ENCODE measurements at places on chromosomes 6 and 20.

DNA sequence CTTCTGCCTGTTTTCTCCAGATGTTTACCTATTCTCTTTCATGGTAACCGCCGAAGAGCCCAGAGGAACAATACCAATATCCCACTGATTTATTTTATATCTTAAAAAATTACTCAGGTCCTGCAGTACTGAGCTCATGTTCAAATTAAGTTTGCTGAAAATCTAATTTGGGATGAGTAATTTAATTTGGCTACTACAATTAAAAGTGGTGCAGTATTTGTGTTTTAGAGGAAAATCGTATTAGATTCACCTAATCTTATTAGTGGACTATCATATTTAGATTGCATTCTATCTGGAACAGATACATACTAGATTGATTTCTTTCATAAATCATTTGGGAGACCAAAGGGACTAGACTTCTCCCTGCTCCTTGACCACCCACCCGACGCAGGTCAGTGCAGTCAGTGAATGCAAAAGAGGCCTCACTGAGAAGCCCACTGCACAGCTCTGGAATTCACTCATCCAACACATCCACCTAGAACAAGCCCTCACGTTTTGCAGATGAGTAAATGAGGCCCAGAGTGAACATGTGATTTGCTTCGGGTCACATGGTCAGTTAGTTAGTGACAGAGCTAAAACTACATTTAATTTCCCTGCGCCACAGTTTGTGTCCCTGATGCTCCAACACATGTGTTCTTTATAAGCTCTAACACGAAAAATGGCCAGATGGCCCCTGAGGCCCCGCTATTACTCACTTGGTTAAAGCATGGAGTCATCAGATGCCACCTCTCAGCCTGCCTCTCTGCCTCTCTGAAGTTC, 101.8 kb downstream of the TRERF1 start:
- DNase-seq: no peak

- DNase-seq: no peak
These were observed 42.6 kb upstream of the SUPT3H start for GRCh38 chr6:45420083-45420908.

- DNase-seq: no peak
These were observed 165.4 kb downstream of the DST start for GRCh38 chr6:56477241-56477640.

- no peak for DNase-seq
These were observed 33.1 kb upstream of the FBXL4 start for GRCh38 chr6:98980819-98981218.

- DNase-seq: no peak
These were observed 58.0 kb downstream of the TBXT start for GRCh38 chr6:166109608-166110007.

DNA sequence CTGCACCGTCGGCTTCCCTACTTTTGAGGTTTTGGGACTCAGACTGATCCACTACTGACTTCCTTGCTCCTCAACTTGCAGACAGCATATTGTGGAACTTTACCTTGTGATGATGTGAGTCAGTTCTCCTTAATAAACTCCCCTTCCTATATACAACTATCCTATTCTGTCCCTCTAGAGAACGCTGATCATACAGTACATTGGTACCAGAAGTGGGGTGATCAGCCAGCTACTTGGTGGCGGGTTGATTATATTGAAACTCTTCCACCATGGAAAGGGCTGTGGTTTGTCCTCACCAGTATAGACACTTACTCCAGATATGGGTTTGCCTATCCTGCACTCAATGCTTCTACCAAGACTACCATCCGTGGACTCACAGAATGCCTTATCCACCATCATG, 7.6 kb upstream of the TAF4 start:
- no peak for DNase-seq

GRCh38 chr20:49508435-49509199, 26.1 kb upstream of the KCNB1 start:
- peak; percentile 68 for DNase-seq

- DNase-seq: no peak
These were observed 771 bp upstream of the SNAI1 start for GRCh38 chr20:49982072-49982345.

- DNase-seq: no peak
These were observed 10.7 kb downstream of the PSMG4 start for GRCh38 chr6:3269281-3269975.

- DNase-seq: no peak
These were observed 127.4 kb downstream of the CDH26 start for GRCh38 chr20:60085551-60086132.

DNA sequence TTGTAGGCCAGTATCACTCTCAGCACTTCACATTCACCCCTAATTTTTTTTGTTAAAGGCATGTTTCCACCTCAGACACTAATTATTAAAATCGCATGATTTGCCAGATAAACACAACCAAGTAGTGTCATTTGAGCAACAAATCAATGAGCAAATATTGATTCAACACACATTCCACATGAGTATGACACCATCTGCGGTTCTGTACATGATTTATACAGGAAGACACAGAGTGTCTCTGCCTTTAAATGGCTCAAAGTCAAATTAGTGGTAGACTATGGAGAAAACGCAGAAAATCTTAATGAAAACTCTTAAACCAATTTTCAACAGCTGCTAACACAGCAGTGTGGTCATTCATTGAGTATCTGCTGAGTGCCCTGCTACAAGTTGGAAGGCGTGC, 300.2 kb downstream of the SOX4 start:
- no peak for DNase-seq

GRCh38 chr6:122839906-122840305, 50.8 kb downstream of the SMPDL3A start:
- DNase-seq: no peak

- no peak for DNase-seq
These were observed 462.5 kb upstream of the BTBD3 start for GRCh38 chr20:11454966-11455799.

DNA sequence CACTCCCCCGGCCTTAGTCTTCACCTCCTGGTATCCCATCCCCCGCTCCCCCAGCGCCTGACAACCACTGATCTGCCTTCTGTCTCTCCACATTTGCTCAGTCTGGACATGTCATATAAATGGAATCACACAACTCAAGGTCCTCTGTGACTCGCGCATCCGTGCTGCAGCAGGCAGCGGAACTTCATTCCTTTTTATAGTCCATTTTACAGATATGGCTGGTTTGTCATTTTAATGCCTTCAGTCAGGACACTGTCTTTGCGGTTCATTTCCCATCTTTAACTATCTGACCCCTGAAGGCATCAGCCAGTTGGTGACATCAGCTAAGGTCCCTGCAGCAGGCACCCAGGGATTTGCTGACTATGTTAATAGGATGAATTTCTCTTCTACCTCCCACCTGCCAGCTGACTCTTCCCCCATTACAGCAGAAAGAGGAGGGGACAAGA, 125.7 kb downstream of the ZMYND8 start:
- no peak for DNase-seq

- no peak for DNase-seq
These were observed 52.6 kb upstream of the SYNJ2 start for GRCh38 chr6:157929076-157929475.

DNA sequence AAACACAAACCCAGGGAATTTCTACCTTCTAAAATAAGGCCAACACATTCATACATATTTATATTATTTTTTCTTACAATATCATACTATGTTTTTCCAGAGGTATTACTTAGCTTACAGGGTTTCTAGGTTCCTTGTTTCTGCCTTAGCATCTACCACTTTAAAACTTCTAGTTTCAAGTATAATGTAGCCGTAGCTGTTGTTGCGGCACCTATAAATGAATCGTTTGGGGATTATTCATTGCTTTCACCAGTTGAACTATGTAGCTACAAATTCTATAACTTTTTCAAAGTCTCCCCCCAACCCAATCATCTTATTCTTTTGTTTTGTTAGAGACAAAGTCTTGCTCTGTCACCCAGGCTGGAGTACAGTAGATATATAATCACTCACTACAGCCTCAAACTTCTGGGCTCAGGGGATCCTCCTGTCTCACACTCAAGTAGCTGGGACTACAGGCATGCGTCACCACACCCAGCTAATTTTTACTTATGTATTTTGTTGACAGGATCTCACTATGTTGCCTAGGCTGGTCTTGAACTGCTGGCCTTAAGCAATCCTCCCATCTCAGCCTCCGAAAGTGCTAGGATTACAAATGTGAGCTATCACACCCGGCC, 43.9 kb downstream of the TNFAIP3 start:
- DNase-seq: no peak

DNA sequence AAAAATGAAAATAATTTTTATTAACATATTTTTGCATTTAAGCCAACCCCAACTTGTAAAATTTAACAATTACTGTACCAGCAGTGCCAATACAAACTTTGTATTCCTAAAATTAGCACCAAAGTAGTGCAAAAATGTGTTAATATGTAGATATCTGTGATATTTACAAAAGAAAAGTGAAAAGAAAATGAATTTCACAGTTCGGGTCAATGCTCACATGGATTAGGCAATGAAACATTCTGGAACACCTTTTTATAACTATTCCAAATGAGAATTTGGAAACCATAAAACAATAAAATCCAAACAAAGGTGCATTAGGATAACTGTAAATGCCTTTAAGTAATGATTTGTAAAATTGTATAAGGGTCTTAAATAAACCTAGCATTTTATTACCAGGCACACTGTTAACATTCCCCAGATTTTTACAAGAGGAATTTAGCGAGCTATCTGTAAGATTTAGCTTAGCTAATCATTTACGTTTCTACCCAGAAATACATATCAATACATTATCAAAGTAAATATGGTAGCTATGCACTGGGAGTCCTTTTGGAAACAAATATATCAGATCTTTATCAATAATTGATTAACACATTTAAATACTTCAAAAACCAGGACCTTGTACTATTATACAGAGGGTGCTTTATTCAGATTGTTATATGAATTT, 112.2 kb downstream of the MTFR2 start:
- DNase-seq: no peak

DNA sequence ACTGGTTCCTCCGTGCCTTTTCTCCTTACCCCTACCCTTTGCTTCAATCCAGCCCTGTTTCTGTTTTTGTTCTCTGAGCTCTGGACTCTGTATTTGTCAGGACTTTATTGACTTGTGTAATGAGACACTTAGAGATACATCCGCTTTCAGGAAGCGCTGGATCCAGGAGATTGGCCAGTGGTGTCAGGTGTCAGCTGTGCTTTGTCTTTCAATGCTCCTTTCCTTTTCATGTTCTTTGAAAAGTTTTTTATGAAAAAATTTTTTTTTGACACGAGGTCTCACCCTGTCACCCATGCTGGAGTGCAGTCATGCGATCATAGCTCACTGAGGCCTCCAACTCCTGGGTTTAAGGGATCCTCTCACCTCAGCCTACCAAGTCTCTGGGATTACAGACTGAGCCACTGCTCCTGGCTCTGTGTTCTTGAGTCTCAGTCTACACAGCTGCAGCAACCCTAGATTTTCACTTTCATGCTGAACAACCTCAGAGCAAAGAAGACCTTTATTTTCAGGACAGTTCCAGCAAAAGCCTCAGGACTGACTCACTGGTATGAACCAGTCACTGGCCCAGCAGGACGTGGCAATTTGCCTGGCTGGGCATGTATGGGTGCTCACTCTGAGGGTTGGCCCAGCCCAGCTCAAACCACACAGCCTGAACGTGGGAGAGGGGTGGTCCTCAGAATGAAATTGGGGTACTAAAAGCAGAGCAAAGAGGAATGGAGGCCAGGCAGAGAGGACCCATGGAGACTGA, 108.5 kb downstream of the DHX35 start:
- no peak for DNase-seq

- no peak for DNase-seq
These were observed 461.1 kb downstream of the MMUT start for GRCh38 chr6:49001856-49002541.

GRCh38 chr6:88612631-88613030, 350.8 kb downstream of the RNGTT start:
- DNase-seq: no peak

GRCh38 chr6:26380256-26380655, 2.7 kb upstream of the BTN2A2 start:
- DNase-seq: no peak

DNA sequence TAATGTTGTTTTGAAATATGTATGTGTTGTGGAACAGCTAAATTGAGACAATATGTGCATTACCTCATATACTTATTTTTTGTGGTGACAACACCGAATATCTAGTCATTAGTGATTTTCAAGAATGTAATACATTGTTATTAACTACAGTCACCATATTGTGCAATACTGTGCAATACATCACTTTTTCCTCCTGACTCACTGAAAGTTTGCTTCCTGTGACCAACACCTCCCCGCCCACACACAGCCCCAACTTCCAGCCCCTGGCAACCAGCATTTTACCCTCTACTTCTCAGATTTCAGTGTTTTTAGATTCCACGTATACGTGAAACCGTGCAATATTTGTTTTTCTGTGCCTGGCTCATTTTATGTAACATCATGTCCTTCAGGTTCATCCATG, 627.9 kb downstream of the PRKN start:
- DNase-seq: no peak

GRCh38 chr6:167031082-167031709, 32.0 kb downstream of the CEP43 start:
- no peak for DNase-seq

GRCh38 chr6:46917002-46917545, 4.7 kb downstream of the ADGRF5 start:
- DNase-seq: no peak

GRCh38 chr6:2454180-2454579, 208.8 kb upstream of the GMDS start:
- no peak for DNase-seq

- DNase-seq: no peak
These were observed 113.9 kb downstream of the PRDM1 start for GRCh38 chr6:106199998-106200397.

DNA sequence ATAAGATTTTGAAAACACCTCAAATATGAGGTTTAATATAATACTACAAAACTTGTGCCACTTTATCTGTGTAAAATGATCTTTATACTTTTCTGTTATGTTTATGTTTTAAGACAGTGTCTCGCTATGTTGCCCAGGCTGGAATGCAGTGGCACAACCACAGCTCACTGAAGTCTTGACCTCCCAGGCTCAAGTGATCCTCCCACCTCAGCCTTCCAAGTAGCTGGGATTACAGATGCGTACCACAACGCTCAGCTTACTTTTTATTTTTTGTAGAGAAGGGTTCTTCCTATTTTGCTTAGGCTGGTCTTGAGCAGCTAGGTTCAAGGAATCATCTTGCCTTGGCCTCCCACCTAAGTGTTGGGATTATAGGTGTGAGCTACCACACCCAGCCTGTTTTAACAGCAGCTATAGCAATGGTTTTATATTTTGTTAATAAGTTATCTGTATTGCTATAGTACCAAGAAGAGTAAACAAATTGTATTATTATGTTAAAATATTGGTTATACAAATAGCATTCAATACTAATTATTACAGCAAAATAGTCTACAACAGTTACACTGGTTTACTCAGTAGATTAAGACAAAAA, 8.2 kb downstream of the TAB2 start:
- no peak for DNase-seq

- DNase-seq: no peak
These were observed 27.4 kb upstream of the MAPRE1 start for GRCh38 chr20:32792316-32792715.

GRCh38 chr6:6474170-6474920, 114.2 kb upstream of the LY86 start:
- DNase-seq: peak; percentile 88

GRCh38 chr6:6788394-6789032, 200.0 kb downstream of the LY86 start:
- DNase-seq: peak; percentile 64

GRCh38 chr6:83960664-83961063, 72.9 kb upstream of the MRAP2 start:
- no peak for DNase-seq

- DNase-seq: no peak
These were observed 886 bp downstream of the ROMO1 start for GRCh38 chr20:35699957-35700624.
